ENCODE measurements at places on chromosomes 5 and 9. TPM values are rescaled to one million over a fixed set of nuclear protein-coding genes. Genes with fewer than 3 reads are reported as not detected.

The TXNDC8 gene
- not detected for polyA plus RNA-seq

The SPINK7 gene
- polyA plus RNA-seq, result not detected

The FAM81B gene
- polyA plus RNA-seq, result 0.47 TPM

DNA sequence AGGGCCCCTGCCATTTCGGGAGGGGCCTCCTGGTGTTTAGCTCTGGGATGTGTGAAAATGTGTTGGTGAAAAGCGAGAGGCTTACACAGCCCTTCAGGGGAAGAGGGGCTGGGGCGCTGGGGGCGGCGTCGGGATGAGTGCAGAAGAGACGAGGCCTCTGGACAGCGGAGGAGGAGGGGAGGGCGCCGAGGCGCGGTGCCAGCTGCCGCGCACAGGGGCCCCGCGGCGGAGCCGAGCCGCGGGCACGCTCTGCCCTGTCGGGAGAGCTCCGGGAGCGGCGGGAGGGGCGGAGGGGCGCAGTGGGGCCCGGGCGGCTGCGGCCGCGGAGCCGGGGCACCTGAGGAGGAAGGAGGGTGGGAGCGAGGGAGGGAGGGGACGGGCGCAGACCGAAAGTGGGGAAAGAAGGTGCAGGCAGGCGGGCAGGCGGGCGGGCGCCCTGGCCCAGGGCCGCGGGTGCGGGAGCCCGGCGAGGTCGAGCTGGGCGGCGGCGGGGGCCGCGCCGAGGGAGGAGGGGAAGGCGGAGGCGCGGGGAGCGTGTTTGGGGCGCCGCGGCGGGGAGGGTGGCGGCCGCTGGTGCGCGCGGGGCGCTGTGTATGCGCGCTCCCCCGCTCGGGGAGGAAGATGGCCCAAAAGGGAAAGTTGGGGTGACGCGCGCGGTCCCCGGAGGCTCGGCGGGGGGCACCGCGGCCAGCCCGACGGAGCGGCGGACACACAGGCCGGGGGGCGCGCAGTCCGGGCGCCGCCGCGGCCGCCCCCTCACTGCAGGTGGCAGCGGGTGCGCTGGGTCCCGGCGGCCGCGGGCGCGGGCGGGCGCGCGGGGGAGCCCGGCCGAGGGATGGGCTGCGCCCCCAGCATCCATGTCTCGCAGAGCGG, at the start of gene PDE8B:
Gene PDE8B, plus strand, starts transcription at position 590 of the 873 bp plus-strand sequence. Its CDS starts 246 bp downstream, at position 836.
- no peak for DNase-seq

DNA sequence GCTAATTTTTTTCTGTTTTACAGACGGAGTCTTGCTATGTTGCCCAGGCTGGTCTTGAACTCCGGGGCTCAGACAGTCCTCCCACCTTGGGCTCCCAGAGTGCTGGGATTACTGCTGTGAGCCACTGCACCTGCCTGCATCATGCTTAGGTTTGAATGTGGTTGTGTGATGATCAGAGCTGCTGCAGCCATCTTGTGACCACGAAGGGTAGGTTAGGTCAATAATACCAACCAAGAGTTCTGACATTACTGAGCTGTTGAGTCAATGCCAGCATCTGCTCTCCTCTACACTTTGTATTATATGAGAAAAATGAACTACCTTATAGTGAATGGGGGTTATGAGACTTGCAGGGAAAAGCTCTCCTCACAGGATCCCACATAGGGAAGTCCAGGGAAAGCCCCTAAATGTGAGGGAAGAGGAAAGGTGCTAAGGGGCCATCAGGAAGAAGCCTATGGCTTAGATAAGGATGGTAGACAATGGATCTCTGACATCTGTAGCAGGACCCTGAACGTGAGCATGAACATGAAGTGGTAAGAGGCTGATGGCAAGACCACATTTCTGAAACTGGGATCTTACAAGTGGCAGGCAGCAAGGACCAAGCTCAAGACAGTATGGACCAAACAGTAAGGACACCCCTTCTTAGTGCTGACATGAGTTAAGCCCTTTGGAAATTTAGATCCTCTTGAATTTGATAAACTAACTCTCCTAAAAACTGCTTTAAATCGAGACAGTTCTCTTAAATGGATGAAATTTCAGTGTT, 75.7 kb upstream of the ZNF169 start:
- no peak for DNase-seq

GRCh38 chr9:86732514-86733171, 214.7 kb downstream of the GAS1 start:
- DNase-seq, result peak; percentile 56

GRCh38 chr5:111224561-111225345, 569 bp downstream of the CAMK4 start:
- DNase-seq, result no peak

Data from adrenal gland (tissue), 19 donors.